Stimulated activated CD4-positive, alpha-beta T cell treated with anti-CD3 and anti-CD28 coated beads, Interleukin-1b, Interleukin-23, amount 100 ng/mL, for 1 hour (primary cell): ENCODE measurements at places on chromosomes 2 and 18.

DNA sequence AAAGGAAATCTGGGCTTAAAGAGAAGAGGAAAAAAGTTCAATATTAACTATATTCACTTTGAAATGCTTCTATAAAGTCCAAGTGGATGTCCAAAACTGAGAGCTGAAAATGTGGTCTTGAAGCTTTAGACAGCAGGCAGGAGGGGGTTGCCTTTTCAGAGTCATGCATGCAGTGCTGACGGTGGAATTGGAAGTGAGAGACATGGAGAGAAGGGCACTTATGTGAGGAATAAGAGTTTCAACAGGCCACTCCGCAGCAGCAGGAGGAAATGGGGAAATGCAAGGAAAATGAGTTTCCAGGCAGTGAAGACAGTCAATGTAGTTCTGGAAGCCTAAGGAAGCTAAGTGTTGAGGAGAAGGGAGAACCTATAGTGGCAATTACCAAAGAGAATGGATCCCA is 33.0 kb upstream of the LRRC30 start:
- DNase-seq = no peak

- DNase-seq = no peak
Observed at GRCh38 chr2:226078666-226079065, 679.2 kb downstream of the NYAP2 start.

- no peak for DNase-seq
Observed at GRCh38 chr18:24831871-24832665, 371.6 kb downstream of the HRH4 start.

DNA sequence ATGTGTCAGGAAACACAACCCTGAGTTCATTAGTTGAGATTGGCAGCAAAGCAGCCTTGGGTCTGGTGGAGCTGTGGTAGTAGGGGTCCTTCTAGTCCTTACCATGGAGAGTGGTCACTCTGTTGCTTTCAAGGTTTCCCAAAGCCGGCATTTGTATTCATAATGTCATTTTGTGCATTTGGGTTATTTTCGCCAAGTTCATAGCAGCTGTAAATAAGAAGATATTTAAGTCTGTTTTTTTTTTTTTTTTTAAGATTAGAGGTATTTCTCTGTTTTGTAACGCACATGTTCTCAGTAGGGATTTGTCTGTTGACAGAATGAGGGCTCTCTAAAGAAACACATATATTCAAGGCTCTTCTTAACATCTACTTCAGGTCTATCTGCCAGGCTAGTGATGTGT is 114.1 kb downstream of the PRPF40A start:
- DNase-seq = no peak

DNA sequence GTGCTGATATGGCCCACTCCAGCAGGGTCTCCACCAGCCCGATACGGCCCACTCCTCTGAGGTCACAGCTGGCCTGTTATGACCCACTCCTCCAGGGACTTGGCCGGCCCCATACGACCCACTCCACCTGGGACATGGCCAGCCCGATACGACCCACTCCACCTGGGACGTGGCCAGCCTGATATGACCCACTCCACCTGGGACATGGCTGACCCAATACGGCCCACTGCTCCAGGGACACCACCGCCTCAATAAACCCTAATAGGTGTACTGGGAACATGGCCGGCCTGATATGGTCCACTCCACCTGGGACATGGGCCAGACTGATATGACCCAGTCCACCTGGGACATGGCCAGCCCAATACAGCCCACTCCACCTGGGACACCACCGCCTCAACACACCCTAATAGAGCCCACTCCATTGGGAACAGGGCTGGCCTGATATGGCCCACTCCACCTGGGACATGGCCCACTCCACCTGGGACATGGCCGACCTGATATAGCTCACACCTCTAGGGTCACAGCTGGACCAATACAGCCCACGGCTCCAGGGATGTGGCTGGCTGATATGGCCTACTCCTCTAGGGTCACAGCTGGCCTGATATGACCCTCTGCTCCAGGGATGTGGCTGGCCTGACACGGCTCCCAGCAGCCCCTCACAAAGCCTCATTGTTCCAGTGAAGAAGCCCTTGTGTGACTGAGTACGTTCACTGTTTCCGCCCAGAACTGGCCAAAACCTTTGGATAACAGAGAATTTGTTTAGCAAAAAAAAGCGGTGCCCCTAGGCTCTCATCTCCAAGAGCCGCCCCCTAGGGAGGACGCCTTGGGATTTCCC is 245.6 kb downstream of the HDAC4 start:
- DNase-seq = no peak

DNA sequence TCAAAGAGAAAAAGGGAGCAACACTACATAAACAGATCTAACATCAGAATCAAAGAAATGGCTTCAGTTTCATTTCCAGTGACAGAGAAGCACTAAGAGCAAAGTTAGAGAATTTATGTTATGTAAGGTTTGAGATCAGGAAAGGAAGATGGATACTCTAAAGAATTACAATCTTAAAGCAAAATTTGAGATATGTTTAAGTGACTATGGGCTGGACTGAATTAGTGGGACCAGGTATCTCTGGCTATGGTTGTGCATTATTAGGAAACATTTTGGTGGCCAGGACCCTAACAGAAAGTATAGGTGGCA is 208.2 kb downstream of the CCDC178 start:
- DNase-seq = no peak

- DNase-seq = no peak
Observed at GRCh38 chr2:220786216-220786615, 785.9 kb downstream of the EPHA4 start.

- DNase-seq = no peak
Observed at GRCh38 chr2:237282568-237283128, 131.3 kb downstream of the COL6A3 start.

GRCh38 chr2:151827564-151828142 is 568 bp downstream of the ARL5A start:
- DNase-seq = no peak

DNA sequence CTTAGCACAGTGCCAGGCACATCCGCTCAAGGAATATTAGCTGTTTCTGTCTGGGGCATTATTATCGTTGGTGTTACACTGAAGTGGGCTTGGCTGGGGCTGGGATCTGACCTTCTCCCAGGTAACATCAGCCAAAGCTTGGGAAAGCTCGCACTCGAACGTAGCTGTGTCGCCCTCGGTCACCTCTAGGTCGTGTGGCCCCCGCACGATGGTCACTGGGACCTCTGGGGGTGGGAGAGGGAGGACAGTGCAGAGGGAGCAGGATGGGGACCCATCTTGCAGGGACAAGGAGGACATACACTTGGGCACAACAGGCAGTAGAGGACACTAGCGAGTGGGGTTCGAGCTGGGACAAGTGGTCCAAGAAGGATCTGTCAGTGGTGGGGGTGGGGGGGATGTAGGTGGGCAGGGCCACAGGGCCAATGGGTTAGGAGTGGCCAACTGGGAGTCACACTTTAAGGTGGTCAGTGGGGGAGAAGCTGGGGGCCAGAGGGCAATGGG is 9.7 kb downstream of the TMEM198 start:
- no peak for DNase-seq

GRCh38 chr2:200747668-200748618 is 63.8 kb upstream of the BZW1 start:
- DNase-seq = no peak

GRCh38 chr2:236240228-236240990 is 23.8 kb downstream of the ASB18 start:
- no peak for DNase-seq
